Nephron progenitor cell (in vitro differentiated cells): ENCODE measurements at places on chromosomes 7 and 10.

DNA sequence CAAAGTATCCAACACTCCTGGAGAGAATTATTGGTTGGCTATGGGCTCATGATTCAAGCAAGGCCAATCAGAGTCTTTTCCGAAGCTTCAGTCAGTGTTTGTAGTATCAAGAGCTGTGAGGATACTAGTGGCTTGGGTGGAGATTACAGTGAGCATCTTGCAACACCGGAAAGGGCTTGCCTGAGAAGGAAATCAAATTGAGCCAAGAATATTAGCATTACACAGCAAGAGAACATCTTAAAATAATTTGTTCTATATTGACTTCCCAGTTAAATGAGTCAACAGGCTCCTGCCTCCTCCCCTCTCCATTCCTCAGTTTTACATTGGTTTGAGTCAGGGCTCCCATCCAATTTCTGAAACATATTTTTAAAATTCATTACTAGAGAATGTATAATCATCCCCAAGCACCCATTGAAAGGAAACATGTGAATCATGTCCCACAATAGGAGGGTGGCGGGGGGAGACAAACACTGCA, 127.4 kb downstream of the ELAPOR2 start:
- no peak for DNase-seq

DNA sequence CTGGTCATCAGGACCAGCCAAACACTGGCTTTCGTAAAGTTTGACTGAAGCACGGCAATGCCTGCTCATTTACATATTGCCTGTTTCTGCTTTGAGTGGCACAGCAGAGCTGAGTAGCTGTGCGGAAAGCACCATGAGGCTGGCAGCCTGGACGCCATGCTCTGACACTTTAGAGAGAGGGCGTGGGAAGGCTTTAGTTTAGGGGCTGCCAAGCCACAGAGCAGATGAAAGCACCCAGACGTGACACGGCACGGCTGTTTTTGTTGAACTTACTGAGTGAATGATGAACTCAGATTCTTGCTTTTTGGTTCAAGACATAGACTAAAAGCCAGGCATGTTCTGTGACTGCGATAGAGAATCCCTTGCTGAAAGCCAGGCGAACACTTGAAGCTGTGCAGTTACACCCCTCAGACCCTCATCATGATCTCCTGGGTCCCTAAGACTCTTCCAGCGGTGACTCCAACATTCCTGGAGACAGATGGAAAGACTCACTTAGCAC, 182.1 kb downstream of the ZMYND11 start:
- no peak for DNase-seq

- no peak for DNase-seq
These were observed 8.7 kb downstream of the MPP7 start for GRCh38 chr10:28294169-28294532.

DNA sequence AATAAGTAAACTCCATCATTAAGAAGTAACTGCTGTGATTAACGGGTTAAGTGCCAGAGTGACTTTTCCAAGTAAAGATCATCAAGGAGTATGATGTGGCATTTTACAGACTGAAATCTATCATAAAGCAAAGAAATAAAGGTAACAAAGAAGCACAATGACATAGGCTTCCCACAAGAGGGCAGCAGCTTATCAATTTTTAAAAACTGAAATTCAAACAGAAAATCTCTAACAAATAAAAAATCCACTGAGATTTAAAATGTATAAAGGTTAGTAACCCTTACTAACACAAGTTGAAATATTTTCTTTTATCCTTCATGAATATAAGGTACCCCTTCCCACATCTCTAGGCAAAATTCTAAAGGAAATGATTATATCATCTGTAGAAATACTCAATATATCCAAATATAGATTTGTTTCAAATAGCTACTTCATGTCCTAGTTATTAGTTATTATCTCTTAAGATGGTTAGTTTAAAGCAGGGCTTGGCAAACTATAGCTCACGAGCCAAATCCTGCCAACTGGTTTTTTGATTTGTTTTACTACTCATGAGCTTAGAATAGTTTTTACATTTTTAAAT, 29.2 kb downstream of the FAM3C start:
- no peak for DNase-seq

DNA sequence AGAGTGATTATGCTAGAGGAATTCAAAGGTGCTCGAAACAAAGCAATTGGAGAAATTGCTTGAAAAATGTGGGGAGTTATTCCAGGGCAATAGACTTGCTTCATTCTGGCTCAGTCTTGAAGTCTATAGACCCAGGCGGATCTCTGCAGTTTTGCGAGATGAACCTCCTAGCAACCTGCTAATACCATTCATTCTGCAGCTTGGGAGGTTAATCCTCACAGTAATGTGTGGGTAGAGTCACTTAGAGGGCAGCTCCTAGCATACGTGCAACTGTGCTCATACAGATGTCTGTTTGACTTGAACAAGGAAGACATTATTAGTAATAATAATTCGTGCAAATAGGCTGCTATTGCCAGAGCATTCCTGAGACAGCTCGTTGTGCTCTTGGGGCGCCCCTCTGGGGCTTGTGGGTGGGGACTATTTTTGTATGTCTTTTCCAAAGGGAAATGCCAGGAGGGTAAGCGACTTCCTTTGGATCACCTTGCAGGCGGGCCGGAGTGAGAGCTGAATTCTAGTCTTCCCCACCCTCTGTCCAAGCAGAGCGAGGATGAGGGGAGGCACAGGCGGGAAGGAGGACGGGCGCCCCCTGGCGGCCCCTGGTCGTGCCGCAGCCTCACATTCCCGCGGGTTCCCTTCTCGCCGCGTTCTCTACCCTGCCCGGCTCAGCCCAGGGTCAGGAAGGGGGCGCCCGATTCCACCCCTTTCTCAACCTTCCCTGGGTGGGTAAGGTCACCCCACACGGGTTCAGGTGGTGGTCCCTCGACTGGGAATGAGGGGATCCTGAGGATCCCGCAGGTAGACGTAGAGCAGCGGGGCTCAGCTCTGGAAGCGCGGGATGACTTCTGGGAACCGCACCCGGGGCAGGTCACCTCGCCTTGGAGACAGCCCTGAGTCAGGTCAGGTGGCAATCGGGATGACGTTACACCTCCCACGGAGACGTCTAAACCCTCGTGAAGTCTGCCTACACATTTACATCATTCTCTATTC, 241.5 kb downstream of the PHTF2 start:
- DNase-seq: no peak

DNA sequence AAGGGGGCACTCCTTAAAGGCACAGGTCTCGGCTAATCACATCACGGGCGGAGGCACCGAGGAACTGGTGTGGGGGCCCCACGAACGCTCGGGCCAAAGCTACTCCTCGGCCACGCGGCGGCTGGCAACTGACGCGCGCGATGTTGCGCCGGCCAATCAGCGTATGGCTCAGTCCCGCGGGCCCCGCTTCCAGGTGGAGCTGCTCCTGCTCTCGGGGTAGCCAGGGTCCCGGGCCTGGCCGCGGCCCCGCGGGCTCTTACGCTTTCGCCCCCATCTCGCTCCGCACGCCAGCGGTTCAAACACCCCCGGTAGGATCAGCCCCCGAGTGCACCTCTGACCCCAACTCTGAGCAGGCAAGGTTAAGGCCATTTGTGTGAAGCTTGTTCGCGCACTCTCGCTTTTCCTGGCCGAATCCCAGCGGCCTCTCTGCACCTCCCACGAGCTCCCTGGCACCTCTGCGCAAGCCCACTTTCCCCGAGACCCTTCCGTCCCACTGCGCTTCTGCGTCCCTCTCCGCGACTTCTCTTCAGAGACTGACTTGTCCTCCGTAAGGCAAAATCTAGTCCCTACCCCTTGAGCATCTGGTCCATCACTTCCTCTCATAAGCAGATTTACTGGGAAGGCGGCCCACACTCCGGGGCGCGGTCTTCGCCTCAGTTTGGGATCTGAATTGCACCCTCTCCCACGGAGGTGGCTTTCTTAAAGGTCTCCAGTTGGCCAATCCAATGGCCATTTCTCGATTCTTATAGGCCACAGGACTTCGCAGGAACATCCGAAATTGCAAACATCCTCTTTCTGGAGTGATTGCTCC, 200.9 kb upstream of the TBX20 start:
- DNase-seq: no peak

- no peak for DNase-seq
These were observed 291.8 kb downstream of the AHR start for GRCh38 chr7:17590221-17590620.

- DNase-seq: no peak
These were observed 1034.5 kb upstream of the PHF14 start for GRCh38 chr7:9939176-9939575.

DNA sequence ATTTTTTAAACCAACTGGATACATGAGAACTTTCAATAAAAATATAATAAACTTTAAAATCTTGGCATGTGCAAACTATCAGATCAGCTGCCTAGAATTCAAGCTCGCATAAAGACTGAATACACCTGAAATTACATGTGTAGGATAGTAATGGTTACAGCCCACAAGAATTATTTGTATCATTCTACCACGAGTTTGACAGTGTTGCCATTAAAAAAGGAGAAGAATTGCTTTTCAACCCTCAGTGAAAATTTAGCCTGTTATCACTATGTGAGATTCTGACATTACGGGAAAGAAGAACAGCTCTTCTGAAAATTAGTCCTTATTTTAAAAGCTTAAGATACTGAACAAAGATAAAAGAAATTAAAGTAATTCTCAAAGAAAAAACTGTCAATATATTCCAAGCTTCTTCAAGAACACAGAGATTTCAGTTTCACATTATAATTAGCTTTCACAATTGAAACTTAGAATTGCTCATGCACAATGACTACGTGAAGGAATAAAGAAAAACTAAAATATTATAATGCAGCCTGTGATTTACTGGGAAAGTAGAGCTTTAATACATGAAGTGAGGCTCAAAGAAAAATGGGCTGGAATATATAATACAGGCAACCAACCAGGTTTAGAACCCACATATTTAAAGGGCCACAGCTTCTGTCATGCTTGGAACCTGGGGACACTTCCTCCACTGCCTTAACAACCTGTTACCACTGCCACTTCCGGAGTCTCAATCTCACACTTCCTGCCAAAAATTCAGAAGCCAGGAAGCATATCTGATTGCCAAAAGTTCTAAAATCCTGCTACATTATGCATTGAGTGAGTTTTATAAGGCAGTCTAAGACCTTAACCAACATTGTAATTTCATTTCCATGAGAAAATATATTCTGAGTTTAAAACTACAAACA, 23.2 kb downstream of the TPK1 start:
- DNase-seq: no peak

- no peak for DNase-seq
These were observed 185.2 kb upstream of the VIPR2 start for GRCh38 chr7:159329818-159330378.

DNA sequence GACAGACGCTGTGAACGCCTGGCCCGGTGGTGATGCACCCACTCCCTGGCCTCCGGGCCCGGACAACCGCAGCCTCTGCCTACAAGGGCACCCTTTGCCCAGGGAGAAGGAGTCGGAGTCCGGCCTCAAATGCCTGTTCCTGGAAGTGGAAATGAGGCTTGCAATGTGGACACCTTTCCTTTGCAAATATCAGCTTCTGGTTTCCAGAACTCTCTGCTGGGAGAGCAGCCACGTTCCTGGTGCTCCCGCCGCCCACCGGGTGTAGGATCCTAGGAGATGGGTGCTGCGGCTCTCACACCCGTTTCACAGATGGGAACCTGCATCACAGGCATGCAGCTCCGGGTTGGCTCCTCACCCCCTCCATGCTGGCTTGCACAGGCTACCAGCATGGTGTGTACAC, 2.9 kb downstream of the FOXL3 start:
- no peak for DNase-seq

DNA sequence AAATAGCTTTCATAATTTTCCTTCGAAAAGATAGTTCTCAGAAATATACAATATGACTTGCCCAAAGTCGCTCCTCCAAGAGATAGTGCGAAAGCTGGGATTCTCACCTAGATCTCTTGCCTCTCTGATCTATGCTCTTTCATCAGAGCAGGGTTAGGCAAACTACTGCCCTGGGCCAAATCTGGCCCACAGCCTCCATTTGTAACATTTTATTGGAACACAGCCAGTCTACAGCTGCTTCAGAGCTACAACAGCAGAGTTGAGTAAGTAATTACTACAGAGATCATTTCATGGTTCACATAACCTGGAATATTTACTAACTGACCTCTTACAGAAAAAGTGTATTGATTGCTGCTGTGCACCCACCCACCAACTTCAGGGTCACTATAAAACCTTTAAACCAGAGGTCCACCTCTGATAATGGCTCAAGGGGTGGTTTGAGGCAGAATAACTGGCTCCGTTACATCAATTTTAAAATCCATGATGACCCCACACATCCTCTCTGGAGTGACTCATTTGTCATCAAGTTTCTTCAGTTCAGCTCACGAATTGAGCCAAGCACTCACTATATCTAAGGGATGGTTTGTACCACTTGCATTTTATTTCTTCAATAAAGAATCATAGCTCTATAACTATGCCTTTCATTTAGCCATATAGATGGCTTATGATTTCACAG, 1019.0 kb downstream of the XPNPEP1 start:
- no peak for DNase-seq

DNA sequence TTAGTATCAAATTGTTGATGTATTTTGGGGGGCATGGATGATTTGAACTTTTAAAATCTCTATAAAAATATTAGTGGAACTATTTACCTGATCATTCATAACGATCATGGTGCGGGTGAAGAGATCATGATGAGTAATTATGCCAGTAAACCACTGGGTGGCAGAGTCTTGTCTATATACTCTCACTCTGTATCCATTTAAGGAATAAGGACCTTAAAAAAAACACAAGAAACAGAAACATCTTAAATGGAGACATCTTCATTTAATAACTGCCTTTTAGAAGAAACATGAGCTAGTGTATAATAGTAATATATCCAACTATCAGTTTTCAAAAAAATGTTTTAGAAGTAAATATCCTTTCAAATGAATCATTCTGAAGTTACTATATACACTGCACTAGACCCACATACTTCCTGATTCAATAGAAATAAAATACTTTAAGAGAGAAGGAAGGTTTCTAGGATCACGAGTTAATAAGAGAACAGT, 84.0 kb downstream of the NRBF2 start:
- DNase-seq: no peak

DNA sequence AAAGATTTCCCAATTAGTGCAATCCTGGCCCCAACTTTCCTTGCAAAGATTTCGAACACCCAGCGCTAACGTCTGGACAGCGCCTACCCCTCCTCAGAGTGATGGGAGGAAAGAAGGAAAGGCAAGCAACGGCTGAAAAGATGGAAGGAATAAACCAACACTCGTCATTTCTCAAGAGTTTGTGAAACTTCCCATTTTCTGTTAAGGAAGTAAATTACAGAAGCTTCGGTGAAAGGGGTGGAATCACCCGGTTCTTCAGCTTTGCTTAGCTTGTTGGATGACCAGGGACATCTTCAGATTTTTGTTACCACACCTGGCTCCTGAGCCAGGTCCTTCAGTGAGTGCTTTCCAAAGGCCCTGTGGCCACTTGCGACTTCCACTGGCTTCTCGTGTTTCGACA, 313.1 kb downstream of the SKIDA1 start:
- no peak for DNase-seq

GRCh38 chr10:30974773-30975415, 56.8 kb downstream of the ZNF438 start:
- no peak for DNase-seq

GRCh38 chr7:153290066-153290465, 530.5 kb downstream of the ACTR3B start:
- DNase-seq: no peak

GRCh38 chr7:28882869-28883470, 75.2 kb downstream of the TRIL start:
- no peak for DNase-seq
